ENCODE measurements at places on chromosomes 13 and 19.
A peak's percentile ranks its signal among the peaks of the same experiment; 100 is the strongest.

DNA sequence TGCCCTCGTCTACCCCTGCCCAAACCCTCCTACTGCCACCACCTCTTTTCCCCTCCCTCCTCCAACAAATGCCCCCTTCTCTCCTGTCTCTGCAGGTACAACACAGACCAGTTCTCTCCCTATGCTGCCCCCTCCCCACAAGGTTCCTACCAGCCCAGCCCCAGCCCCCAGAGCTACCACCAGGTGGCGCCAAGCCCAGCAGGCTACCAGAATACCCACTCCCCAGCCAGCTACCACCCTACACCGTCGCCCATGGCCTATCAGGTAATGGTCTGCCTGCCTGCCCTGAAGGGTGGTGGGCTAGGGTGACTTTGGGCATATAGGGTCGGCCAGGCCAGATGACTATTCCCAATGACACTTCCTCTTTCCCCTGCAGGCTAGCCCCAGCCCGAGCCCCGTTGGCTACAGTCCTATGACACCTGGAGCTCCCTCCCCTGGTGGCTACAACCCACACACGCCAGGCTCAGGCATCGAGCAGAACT is 6.5 kb upstream of the TIMM50 start:
- DNase-seq = peak; percentile 47

DNA sequence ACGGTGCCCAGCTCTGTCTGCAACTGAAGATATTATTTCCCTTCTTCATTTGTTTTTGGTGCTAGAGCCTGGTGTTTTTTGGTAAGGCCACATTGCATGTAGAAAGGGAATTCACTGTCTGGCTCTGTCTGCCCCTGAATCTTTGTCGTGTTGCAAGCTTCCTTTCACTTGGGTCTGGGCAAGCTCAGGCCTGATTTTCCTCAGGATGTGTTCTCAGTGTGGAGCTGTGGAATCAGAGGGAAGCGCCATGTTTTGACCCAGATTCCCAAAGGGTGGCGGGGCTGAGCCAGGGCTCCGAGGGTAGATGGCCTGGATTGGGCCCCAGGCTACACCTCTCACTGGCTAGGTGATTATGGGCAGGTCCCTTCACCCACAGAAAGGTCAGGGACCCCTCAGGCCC is 8.6 kb downstream of the PRKCSH start:
- no peak for DNase-seq

- peak; percentile 90 for DNase-seq
Measured at GRCh38 chr19:35038623-35039512, 2.7 kb upstream of the HPN start.

DNA sequence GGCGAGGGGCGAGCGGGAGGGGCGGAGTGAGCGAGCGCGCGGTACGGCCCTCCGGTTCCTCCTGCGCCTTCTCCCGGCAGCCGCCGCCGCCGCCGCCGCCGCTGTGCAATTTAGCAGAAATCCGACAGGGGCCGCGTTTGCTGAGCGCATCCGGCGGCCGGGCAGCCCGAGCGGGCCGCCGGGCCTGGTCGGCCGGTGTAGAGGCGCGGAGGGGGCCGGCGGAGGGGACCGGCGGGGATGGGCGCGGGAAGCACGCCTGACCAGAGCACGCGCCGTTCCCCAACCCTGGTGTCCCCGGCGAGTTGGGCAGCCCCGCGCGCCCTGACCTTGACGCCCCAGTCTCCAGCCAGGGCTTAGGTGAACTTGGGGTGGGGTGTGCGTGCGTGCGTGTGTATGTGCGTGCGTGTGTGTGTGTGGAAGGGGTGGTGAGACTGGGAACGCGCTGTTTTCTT is 144.5 kb upstream of the ZNF536 start:
- DNase-seq = no peak

- no peak for DNase-seq
Measured at GRCh38 chr13:112959701-112960542, 9.1 kb upstream of the MCF2L start.

GRCh38 chr13:31904941-31905824 is 126.4 kb upstream of the FRY start:
- no peak for DNase-seq

DNA sequence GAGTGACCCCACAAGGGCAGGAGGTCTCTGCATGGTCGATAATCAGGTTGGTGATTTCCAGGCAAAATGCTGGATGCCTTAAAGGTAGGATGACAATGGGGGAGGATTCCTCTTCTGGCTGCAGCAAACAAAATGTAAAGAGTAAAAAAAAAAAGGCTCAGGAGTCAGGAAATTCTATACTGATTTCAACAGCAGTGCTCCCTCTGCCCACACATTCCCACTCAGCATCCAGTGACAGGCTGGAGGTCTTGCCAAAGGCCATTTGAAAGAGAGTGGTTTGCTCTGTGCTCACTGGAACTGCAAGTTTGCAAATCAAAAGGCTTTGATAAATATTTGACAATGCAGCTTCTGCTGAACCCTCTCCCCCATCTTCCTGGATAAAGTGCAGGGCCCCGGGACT is 135.4 kb downstream of the TNFRSF19 start:
- no peak for DNase-seq

GRCh38 chr13:60155978-60156377 is 7.8 kb downstream of the DIAPH3 start:
- no peak for DNase-seq

GRCh38 chr19:48419158-48419920 is 25.9 kb downstream of the GRIN2D start:
- no peak for DNase-seq

- peak; percentile 61 for DNase-seq
Measured at GRCh38 chr19:47863514-47863936, 4.5 kb downstream of the TPRX2 start.

- no peak for DNase-seq
Measured at GRCh38 chr13:29810145-29810742, 40.2 kb downstream of the UBL3 start.

DNA sequence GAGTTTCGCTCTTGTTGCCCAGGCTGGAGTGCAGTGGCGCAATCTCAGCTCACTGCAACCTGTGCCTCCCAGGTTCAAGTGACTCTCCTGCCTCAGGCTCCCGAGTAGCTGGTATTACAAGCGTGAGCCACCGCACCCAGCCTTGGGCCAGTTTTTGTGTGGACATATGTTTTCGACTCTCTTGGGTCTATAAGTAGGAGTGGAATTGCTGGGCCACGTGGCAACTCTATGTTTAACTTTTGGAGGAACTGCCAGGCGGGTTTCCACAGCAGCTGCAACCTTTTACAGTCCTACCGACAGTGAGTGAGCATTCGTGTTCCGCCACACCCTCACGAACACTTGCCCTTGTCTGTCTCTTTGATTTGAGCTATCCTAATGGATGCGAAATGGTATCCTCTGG is 44.9 kb downstream of the BICRA start:
- DNase-seq = no peak

DNA sequence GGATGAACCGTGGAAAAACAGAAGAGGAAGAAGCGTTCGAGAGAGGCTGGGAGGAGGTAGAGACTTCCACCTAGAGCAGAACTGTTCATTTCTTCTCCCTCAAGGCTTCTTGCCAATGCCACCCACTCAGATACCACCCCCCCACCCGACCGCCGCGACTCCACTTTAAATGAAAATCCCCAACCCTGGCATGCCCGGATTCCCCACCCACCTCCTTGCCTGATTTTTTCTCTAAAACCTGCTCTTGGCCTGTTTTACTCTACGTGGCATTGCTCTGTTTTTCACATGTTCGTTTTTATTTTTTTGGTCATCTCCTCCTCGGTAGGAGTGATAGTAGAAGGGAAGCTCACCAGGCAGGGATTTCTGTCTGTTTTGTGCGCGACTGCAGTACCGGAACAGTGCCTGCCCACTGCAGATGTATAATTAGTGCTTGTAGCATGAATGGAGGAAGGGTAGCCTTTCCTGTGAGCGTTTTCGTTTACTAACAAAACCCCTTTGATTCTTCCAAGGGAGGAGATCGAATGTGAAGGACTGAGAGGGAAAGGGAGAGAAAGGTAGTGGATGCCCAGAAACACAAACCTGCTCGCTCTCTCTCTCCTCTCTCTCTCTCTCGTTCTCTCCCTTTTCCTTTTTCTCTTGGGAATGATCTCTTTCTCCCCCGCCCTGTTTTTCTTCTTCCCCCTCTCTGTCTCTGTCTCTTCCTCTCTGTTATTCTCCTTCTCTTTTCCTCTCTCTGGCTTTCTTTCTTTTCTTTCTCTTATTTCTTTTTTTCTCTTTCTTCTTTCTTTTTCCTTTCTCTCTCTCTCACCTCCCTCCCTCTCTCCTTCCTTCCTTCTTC is 2.2 kb downstream of the CD70 start:
- no peak for DNase-seq

- no peak for DNase-seq
Measured at GRCh38 chr19:38953677-38954076, 21.9 kb downstream of the FBXO17 start.

DNA sequence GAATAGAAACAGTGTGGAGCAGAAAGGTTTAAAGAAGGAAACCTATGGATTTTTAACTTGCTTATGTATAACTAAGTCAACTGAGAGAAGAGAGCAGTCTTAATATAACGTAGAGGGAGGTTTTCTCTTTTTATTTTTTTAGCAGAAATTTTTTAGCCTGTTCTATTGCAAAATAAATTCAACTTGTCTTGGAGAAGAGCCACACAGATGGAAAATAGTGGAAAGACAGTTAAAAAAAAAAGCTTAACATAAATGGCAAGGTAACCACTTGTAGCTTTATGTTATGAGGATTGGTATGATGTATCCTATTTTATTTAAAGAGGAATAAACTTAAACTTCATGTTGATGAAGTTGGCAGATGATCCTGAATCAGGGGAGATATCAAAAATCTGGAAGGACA is 312.4 kb downstream of the SHISA2 start:
- no peak for DNase-seq

DNA sequence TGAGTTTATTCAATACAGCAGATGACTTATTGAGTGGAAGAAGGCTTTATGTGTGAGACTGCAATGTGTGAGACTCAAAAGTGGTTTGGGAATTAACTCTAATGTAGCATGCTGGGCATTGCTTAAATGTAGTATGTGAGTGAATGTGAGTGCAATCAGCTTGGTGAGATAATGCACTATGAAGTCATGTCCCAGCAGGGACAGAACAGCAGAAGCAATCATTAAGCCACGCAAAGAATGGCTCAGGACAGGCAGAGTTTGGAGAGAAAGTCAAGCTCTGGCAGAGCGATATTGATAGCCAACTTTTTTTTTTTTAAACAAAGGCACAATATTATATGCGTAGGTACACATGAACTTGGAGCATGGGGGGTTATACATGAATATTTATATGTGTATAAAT is 597.7 kb downstream of the GPC6 start:
- no peak for DNase-seq

DNA sequence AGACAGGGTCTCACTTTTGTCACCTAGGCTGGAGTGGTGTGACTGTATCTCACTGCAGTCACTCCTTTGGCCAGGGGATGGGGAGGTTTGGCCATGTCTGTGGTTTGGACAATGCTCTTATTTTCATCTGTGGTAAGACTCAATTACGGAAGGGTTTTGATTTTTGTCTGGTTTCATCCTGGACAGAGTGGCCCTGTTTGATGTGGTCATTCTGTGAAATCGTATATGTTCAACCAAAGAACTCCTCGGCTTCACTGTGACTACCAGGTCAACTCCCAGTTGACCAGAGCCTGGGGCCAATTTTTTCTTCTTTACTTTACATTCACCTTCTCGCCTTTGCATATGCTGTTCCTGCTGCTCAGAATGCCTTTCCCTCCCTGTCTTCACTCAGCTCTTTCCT is 6.8 kb upstream of the CCDC124 start:
- DNase-seq = no peak

GRCh38 chr19:52248241-52248640 is 21.1 kb upstream of the ZNF766 start:
- DNase-seq = no peak

GRCh38 chr19:13841086-13841961 is 35.6 kb upstream of the NANOS3 start:
- DNase-seq = no peak

- DNase-seq = no peak
Measured at GRCh38 chr19:8110931-8111330, 38.5 kb downstream of the FBN3 start.

GRCh38 chr13:104281910-104282309 is 1215.7 kb upstream of the SLC10A2 start:
- no peak for DNase-seq

GRCh38 chr13:25371158-25371874 is 458 bp upstream of the ATP8A2 start:
- DNase-seq = no peak

- peak; percentile 2 for DNase-seq
Measured at GRCh38 chr13:106083620-106084350, 451.7 kb downstream of the EFNB2 start.

DNA sequence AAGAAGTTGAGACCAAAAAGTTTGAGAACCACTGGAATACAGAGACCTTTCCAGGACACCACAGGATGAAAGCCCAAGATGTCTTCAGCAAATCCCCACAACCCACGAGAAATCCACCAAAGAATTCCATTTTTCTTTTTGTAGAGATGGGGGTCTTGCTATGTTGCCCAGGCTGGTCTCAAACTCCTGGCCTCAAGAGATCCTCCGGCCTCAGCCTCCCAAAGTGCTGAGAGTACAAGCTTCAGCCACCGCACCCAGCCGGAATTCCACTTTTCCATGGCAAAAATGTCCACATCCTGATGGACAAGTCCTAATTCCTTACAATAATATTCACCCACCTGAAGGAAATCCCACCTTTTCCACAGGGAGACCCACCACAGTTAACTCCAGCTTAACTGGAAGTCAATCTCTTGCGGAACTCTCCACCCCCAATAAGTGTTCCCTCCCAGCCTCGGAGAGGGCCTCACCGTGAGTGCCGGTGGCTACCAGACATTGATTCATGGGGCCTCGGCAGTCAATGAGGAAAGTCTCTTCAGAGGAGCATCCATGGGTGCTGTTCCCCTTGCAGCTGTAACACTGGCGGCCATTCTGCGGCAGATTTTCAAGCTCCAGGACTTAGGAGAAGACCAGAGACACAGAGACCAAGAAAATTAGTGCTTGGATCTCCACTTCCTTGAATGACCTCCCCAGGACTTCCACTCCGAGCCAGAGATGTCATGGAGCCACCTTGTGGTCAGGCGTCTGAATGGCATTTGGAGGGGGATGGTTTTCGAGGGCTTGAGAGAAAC is 12.3 kb upstream of the CADM4 start:
- DNase-seq = no peak

DNA sequence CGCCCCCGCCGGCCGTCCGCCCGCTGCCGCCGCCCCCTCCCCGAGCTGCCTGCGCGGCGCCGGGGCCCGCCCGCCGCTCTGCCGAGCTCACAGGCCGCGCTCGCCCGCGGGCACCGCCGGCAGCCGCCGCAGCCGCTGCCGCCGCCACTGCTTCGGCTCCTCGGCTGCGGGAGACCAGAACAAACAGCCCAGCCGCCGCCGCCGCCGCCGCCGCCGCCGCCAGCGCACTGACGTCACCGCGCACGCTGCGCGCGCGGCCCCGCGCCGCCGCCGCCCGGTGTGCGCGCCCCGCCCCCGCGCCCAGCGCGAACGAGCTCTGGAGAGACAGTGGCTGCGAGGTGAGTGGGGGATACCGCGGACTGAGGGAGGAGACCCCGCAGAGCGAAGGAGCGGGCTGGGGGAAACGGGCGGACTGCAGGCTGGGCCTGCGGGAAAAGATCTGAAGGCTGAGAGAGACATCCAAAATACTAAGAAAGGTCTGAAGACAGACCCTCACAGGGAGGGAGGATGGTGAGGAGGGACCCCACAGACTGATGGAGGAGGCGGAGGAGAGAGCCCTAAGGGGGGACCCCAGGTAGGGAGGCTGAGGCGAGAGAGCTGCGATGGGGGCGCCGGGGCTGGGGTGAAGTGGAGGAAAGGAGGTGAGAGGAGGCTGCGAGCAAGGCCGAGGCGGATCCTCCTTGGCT is at the start of gene BRD4:
Gene BRD4, minus strand, starts transcription at position 229 of the 686 bp plus-strand sequence. CDS start 59,440 bp downstream, outside the sequence.
- peak; percentile 14 for DNase-seq

GRCh38 chr19:14004619-14005348 is 1.3 kb downstream of the RFX1 start:
- no peak for DNase-seq

GRCh38 chr13:95516492-95516891 is 36.0 kb upstream of the CLDN10 start:
- DNase-seq = no peak

Data from NCI-H1694 (cell line).